RPMI7951 (cell line): ENCODE measurements at places on chromosomes 12 and 14. TPM values are rescaled to one million over a fixed set of nuclear protein-coding genes. Genes with fewer than 3 reads are reported as not detected.

DNA sequence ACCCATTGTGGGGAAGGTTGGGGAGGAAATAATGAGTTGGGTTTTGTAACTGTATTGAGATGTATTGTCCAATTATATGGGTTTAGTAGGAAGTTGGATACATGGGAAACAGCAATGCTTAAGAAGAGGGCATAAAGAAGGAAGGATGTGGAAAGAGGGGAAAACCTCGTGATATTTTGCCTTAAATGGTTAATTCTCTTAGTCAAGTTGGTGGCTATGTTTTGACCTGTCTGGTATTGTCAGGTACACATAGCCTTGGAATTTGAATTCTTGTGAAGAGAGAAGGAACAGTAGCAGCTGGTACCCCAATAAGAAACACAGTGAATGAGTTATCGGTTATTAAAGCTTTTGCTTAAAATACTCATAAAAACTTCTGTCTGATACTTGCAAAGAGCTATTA, 32.6 kb upstream of the SLC2A13 start:
- no peak for DNase-seq

DNA sequence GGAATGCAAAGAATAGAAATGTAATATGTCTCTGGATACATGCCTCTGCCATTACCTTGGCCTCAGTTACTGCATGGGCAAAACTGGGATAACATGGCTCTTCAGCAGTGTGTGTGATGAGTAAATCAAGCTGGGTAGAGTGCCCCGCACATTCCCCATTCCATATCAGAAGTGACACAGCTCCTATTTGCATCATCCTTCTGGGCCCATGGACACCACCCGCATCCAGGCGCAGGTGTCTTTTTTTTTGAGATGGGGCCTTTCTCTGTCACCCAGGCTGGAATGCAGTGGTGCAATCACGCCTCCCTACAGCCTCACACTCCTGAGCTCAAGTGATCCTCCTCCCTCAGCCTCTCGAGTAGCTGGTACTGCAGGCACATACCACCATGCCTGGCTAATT, 31.6 kb downstream of the KRT76 start:
- DNase-seq, result no peak

DNA sequence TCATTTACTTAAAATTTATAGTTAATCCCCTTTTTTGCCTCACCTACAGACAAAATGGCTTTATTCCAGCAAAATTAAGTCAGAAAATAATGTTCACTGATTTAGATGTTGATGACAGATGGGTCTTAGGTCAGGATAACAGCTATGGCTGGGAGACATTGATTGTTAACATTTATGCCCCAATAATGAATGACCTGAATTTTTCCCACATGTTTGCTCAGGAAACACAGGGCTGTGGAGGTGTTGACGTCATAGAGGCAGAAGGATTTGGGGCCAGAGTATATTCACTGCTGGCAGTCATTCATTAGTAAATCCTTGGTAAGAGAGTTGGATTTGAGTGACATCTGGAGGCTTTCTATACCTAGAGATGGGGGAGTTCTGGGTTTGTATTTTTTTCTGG, 121.3 kb downstream of the PDE3A start:
- DNase-seq, result no peak

GRCh38 chr14:106309423-106309822, 783.0 kb downstream of the TMEM121 start:
- DNase-seq, result no peak

DNA sequence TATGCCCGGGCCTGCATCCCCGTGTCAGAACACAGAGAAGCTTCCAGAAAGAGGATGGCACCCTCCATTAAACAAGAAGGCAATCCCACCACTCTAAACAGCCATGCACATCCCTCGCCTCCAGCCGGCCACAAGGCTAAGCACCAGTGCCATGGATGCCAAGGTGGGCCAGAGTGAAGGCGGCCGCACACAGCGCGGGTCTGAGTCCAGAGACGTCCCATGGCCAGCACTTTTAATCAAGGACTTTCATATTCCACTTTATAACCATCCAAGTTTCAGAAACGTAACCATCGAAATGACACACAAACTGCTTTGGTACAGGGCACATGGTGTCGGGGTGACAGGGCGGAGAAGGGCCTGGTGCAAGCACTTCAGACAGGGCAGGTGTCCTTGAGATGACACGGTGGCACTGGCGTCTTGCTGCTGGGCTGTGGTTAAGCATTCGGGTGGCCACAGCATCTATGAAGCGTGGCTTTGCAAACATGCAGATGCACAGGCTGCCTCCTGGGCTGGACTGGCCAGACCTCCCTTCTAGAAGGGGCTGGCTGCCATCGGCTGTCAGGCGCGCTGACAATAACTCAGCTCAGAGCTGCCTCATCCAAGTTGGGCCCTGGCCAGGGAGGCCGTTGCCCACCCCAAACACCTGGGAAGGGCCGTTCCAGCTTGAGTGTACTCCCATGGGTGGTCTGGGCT, 117.2 kb downstream of the RFLNA start:
- DNase-seq, result no peak

DNA sequence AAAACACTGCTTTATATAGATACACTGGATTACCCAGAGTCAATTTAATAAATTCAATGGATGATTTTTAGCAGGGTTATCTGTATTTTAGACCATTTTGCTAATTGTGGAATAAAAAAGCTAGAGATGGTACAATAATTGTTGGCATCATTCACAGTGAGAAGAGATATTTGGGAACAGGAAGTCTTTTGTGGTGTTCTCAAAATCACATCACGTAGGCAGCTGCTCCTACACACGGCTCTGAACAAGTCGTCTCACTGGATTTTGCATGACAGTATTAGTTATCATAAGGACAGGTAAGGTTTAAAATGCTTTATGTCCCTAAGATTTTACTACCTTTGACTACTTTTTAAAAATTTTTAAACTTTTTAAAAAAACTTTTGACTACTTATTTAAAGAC, 52.0 kb downstream of the PAPLN start:
- DNase-seq, result no peak

GRCh38 chr14:79011091-79011919, 841.1 kb downstream of the NRXN3 start:
- DNase-seq, result peak; percentile 6

- DNase-seq, result no peak
Observed at GRCh38 chr14:98974113-98974512, 297.9 kb downstream of the BCL11B start.

- DNase-seq, result peak; percentile 81
Observed at GRCh38 chr12:58504143-58504938, 416.0 kb downstream of the LRIG3 start.

DNA sequence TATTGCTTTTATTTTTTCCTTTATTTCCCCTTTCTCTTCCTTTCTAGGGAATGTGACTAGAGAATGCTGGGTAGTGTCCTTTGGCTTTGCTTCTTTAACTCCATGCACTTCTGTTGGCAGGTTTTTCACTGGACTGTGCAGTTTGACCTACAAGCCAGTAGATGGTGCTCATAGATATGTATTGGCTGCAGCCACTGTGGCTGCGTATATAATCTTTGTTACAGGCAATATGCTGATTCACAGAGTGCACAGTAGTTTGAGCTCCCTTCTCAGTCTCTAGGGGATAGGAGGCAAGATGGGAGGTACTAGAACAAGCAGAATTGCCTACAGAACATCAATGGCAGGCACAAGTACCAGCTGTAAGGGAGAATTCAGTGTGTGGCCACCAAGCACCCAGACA, 503.5 kb downstream of the LRFN5 start:
- peak; percentile 29 for DNase-seq

DNA sequence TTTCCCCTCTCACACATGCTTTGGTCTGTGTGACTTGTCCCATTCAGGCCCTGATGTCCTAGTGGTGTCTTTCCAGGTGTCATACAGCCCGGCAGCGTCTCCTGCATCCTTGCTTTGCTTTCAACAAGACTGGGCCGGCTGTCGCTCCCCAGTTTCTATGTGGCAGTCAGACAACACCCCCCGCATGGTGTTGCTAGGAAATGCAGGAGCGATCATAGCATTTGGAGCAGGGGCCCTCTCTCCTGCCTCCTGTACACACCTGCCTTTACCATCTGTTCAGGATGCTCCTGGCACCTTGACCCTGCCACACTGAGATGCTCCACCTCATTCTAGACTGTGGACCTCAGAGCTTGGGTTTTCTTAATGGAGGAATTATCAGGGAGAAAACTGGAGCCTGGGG, 29.5 kb downstream of the CACNA1C start:
- DNase-seq, result no peak

DNA sequence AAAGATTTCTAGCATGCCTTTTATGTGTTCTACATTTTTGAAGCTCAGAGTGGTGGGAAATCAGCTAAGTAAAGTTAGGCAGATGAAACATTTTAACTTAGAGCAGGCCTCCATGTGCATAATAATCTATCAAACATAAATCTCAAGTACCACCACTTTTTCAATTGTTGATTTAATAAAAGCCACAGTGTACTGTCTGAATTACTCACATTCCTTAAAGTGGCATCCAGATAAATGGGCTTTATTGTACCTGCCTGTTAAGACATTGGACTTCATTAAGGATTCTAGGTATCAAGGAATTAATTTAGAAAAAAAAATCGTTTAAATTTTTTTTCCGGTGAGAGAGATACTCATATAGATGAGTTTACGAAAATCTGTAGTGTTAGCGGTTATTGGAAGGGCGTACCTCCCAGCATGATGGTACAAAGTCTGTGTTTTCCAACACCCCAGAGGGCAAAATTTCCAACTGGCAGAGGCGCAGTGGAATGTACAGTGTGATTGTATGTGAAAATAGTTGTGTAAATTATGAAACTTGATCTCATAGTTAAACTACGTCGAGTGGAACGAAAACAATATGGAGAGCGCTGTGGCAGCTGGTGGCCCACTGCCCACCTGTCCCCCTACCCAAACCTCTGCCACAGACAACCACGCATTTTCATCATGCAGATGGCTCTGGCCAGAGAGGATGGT, 25.0 kb downstream of the ELK3 start:
- peak; percentile 29 for DNase-seq

DNA sequence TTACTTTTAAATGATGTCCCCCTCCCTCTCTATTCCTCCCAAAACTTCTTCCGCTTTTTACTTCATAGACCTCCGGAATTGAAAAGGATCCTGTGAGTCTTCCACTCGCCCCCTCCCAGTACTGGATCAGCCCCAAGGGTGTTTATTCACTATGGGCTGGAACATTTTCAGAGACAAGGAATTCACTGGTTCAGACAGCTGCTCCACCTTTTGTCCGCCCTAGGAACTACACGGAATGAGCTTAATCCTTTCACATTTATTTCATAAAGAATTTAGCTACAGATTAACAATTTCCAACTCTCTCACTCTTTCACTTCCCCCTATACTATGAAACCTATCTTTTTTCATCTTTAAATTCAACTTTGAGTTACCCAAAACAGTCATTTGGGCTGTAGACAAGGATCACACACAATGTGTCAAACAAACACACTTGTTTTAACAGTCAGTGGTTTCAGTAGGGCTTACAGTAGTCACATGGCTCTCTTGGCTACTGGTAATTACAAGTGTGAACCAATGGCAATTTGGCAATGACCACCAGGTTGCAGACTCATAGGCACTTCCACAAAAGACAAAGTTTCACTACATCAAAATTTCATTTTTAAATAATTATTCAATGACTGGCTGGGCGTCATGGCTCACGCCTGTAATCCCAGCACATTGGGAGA, 20.6 kb downstream of the CNIH1 start:
- DNase-seq, result peak; percentile 47

DNA sequence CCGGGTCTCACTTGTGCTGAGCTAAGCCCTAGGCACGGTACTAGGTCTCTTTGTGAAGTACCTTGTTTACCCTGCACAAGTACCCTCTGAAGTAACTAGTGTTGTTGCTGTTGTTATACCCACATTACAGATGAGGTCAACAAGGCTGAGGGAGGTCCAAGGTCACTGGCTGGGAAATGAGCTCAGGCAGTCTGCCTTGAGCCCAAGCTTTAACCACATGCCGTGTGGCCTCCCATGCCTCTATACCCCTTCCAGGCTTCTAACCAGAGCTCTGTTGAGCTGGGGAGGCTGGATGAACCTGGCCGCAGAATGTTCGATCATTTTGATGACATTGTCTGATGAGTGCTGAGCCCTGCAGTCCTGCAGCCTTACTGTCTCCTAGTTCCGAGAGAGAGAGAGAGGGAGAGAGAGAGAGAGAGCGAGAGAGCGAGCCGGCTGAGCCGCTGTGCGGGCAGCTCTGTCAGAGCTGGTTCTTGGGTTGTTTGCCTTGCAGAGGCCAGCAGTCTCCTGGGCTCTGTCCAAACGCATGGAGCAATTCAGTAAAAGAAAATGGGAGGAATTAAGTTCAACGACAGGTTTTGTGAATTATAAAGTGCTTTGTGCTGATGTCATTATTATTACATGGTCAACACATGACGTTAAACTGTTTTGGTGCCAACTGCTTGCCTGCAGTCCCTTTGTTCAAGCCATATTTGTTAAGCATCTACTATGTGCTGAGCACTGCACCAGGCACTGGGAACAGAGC, 13.1 kb downstream of the JDP2 start:
- DNase-seq, result no peak

DNA sequence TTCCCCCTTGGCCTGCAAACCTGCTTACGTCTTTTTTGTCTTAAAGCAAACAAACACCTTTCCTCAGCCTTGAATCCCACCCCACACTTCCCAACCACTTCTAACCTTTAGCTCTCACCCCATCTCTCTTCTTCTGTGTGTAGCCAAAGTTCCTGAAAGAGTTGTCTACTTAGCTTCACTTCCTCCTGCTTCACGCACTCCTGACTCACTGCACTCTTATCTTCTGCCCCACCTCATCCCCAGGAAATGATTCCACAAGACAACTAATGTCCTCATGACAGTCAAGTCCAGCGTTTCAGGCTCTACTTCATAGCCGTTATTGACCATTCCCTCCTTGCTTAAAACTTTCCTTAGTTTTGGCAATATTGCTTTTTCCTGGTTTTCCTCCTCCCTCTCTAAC, 22.4 kb downstream of the EIF2B2 start:
- DNase-seq, result no peak

- DNase-seq, result no peak
Observed at GRCh38 chr12:104183443-104183842, 32.1 kb upstream of the TXNRD1 start.

DNA sequence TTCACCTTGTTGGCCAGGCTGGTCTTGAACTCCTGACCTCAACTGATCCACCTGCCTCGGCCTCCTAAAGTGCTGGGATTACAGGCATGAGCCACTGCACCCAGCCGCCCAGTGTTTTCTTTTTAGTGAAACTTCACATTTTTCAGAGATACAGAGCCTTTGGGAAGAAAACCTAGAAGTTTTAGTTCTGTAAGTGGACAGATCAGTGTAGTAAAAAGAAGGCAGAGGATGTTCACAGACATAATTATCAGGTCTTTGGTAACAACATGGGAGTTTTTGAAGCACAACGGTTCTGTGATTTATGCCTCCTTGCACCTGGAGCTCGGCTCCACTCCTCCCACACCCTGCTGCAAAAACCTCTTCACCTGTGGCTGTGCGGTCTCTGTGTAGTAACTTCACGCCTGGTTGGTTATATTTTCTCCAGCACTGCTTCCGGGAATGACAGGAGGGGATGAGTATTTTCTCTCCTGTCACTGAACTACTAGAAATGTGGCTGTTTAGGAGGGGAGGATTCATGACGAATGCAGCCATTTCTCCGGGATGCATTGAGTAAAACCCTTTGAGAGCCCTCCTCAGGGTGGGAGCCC, 67.0 kb downstream of the ARF6 start:
- DNase-seq, result no peak

GRCh38 chr12:52155048-52155868, 36.6 kb downstream of the KRT80 start:
- DNase-seq, result peak; percentile 36

GRCh38 chr14:74856366-74856765, 19.6 kb downstream of the PROX2 start:
- no peak for DNase-seq

MGST1 gene
- total RNA-seq, result 62.5 and 75.6 TPM in 2 replicates

MYRFL gene
- not detected in 2 replicates for total RNA-seq

LMO3 gene
- not detected in 2 replicates for total RNA-seq

KRT75 gene
- total RNA-seq, result not detected in 2 replicates

FAM181A gene
- total RNA-seq, result not detected in 2 replicates

LALBA gene
- not detected in 2 replicates for total RNA-seq

HOXC12 gene
- total RNA-seq, result not detected in 2 replicates
